ENCODE measurements at places on chromosomes 11 and 22.

DNA sequence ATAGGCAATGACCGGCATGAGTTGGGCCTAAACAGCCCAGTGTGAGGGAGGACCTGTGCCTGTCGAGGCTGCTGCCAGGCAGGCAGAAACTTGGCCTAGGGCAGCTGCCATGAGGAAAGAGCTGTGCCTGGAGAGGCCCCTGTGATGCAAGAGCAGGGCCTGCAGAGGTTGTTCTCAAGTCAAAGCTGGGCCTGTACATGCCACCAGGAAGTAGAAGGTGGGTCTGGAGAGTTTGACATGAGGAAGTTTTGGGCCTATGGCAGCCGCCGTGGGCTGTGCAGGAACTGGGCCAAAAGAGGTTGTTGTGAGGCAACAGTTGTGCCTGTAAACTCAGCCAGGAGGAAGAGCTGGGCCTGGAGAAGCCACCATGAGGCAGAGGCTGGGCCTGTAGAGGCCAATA is 43.2 kb downstream of the OR4C45 start:
- no peak for DNase-seq

DNA sequence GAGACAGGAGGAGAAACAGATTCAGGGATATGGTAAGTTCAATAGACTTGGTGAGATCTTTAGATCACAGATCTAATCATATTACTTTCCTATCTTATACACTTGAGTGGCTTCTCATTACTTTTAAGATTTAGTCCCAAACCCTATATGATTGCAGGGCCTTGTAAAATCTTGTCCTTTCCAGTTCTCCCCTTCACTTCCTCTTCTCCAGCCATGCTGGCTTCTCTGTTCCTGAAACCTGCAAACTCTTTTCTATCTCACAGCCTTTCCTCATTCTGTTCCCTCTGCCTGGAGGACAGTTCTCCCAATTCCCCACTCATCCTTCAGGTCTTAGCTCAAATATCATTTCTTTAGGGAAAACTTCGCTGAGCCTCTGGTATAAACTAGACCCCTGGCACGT is 65.9 kb upstream of the BIRC3 start:
- no peak for DNase-seq

- DNase-seq, result no peak
These were observed 751 bp downstream of the MS4A10 start for GRCh38 chr11:60785806-60786361.

- no peak for DNase-seq
These were observed 123.0 kb downstream of the TRIM44 start for GRCh38 chr11:35785287-35786167.

DNA sequence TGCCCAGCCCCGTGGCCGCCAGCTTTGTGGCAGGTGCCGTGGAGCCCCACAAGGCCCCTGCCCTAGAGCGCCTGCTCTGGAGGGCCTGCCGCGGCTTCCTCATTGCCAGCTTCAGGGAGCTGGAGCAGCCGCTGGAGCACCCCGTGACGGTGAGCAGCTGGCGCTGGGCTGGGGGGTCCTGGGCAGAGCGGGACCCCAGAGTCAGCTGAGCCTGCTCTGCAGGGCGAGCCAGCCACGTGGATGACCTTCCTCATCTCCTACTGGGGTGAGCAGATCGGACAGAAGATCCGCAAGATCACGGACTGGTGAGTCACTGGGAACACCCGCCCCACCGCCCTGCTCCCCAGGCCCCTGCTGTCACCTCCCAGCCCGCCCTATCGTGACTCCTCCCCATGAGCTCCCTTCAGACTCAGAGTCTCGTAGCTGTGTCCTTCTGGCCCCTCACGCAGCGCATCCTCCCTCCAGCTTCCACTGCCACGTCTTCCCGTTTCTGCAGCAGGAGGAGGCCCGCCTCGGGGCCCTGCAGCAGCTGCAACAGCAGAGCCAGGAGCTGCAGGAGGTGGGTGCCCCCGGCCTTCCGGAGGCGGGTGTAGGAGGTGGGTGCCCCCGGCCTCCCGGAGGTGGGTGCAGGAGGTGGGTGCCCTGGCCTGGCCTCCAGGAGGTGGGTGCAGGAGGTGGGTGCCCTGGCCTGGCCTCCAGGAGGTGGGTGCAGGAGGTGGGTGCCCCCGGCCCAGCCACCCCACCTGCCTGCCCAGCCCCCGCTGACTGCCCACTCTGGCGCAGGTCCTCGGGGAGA is 4.7 kb downstream of the TCIRG1 start:
- no peak for DNase-seq

GRCh38 chr22:30777587-30777986 is 82.9 kb downstream of the OSBP2 start:
- no peak for DNase-seq

DNA sequence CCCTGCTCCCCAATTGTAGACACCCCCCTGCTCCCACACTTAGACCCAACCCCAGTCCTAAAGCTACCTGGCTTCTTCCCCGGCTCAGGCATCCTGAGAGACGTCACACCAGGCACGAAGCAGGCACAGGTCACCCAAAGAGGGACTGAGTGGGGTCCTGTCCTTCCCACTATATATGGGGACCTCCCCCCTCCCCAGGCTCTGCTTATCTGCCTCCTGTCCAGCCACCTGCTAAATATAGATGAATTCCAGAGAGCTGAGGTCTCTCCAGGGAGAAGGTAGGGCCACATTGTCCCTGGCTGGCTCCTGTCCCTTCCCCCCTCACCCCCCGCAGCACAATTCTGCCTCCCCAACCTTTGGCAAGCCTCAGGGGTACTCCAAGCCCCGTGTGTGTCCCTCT is at the start of gene MYBPC3:
Gene MYBPC3, minus strand, starts transcription at position 147 of the 400 bp plus-strand sequence. Its CDS starts 55 bp downstream, at position 92.
- DNase-seq, result no peak

DNA sequence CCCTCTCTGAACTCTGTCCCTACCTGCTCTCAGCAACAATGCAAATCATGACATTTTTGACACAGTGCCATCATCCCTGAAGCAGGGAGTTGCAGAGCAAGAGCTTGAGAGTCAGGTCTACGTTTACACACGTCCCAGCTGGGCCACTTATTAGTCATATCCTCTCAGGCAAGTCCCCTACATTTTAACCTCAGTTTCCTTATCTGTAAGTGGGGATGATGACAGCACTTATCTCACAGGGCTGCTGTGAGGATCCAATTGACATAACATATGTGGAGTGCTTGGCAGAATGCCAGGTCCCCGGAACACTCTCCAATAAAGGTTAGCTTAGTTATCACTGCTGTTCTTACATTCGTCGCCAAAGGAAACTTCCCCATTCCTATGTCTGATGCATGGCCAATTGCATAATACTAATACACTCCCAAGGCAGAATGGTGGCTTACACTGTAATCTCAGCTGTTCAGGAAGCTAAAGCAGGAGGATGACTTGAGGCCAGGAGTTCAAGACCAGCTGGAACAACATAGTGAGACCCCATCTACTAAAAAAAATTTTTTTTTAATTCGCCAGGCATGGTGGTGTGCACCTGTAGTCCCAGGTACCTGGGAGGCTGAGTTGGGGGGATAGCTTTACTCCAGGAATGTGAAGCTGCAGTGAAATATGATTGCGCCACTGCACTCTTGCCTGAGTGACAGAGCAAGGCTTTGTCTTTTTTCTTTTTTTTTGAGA is 16.6 kb downstream of the ASCC2 start:
- DNase-seq, result no peak

All from T-helper 1 cell (primary cell).